ENCODE measurements at places on chromosomes 4 and X. TPM values are rescaled to one million over a fixed set of nuclear protein-coding genes. Genes with fewer than 3 reads are reported as not detected.

The MAML3 gene
- 5.6 TPM for polyA plus RNA-seq

DNA sequence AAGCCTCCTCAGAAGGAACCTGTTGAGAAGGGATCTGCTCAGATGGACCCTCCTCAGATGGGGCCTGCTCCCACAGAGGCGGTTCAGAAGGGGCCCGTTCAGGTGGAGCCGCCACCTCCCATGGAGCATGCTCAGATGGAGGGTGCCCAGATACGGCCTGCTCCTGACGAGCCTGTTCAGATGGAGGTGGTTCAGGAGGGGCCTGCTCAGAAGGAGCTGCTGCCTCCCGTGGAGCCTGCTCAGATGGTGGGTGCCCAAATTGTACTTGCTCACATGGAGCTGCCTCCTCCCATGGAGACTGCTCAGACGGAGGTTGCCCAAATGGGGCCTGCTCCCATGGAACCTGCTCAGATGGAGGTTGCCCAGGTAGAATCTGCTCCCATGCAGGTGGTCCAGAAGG lies 22.9 kb downstream of the REST start:
- no peak for DNase-seq

DNA sequence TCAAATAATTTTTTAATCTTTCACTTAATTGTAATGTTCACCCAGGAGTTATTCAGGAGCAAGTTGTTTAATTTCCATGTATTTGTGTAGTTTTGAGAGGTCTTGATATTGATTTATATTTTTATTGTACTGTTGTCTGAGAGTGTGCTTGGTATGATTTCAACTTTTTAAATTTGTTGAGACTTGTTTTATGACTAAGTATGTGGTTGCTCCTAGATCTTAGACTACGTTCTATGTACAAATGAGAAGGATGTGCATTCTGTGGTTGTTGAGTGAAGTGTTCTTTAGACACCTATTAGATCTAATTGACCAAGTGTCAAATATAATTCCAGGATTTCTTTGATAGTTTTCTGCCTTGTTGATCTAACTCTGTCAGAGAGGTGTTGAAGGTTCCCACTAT lies 353.3 kb upstream of the GNPDA2 start:
- DNase-seq = no peak

The SLC49A3 gene
- polyA plus RNA-seq = 0.05 TPM

- no peak for DNase-seq
Observed at GRCh38 chr4:121164291-121164690, at the start of gene TNIP3. Gene TNIP3, minus strand, starts transcription at chr4:121164321. Its CDS starts 196 bp downstream, at chr4:121164125.

The LAGE3 gene
- polyA plus RNA-seq = 37.2 TPM

- DNase-seq = no peak
Observed at GRCh38 chr4:43990551-43990950, 458.1 kb downstream of the KCTD8 start.

DNA sequence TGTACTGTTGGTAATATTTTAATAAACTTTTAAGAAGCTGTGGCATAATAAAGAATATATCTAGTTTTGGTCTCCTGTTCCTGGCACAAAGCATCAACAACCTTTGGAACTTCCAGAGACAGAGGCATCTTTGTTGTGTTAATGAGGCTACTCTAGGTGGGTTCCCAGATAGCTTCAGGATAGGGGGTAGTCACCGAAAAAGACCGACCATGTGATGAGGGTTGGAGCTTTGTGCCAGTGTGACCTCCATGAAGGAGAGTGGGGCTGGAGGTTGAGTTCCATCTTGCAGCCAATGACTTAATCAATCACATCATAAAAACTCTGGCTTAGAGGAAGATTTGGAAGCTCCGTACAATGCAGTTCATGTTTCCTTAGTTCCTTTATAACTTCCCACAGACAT lies 9.9 kb downstream of the PPAT start:
- no peak for DNase-seq

DNA sequence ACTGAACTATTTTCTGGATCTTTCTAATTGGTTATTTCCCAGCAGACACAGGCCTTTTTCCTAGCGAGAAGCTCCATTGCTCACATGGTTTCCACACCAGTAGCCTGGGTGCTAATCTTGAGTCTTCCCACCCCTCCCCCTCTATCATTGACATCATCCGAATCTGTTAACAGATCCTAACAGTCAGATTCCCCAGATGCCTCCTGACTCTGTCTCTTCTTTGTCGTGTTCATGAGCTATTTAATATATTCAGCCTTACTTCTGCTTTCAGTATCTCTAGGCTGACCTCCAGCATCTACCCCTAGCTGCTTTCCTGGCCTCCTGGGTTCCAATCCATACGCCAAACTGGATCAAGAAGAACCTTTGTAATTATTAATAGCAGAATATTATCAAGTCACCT lies 85.0 kb downstream of the CLNK start:
- DNase-seq = no peak

The FGFR3 gene
- polyA plus RNA-seq = 0.62 TPM

- DNase-seq = no peak
Observed at GRCh38 chr4:100895556-100896197, 377.9 kb upstream of the EMCN start.

GRCh38 chr4:7094916-7095315 lies 27.1 kb upstream of the GRPEL1 start:
- DNase-seq = no peak

The LRCH2 gene
- polyA plus RNA-seq = 2.3 TPM

The MAGEA2B gene
- polyA plus RNA-seq = 29.5 TPM

GRCh38 chr4:114264877-114265291 lies 285.4 kb upstream of the ARSJ start:
- no peak for DNase-seq

GRCh38 chr4:108425988-108426387 lies 194.4 kb upstream of the RPL34 start:
- no peak for DNase-seq

DNA sequence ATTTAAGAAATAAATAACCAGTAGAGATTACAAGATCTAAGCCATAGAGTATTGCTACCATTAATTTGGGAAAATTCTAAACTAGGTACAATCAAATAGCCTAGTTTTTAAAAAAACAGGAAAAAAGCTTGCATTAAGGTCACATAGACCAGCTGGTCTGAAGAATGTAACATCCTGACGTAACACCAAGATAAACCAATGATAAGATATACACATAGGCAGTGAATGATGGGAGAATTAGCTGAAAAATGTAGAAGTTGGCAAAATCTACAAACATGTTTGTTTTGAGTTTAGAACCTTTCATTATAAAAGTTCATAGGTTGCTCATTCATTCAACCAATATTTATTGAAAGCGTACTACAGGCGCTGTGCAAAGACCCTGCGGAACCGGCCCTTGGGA lies 120.0 kb downstream of the SH3RF1 start:
- DNase-seq = no peak

The CTSO gene
- polyA plus RNA-seq = 3.3 TPM

DNA sequence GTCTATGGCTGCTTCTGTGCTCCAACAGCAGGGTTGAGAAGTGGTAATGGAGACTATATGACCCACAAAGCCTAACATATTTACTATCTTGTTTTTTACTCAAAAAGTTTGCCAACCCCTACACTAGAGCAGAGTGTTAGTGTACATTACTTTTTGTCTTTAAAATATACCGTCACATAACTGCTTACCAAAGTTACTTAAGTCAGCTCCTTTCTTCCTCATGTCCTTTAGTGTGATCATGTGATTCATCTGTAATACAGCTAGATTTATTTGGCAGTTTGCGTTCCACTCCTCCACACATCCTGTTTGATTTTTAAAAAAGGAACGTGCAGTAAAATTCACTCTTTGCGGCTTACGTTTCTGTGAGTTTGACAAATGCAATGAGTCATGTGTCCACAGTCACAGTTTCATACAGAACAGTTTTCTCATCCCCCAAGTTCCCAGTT lies 162.4 kb upstream of the GPRIN3 start:
- DNase-seq = no peak

DNA sequence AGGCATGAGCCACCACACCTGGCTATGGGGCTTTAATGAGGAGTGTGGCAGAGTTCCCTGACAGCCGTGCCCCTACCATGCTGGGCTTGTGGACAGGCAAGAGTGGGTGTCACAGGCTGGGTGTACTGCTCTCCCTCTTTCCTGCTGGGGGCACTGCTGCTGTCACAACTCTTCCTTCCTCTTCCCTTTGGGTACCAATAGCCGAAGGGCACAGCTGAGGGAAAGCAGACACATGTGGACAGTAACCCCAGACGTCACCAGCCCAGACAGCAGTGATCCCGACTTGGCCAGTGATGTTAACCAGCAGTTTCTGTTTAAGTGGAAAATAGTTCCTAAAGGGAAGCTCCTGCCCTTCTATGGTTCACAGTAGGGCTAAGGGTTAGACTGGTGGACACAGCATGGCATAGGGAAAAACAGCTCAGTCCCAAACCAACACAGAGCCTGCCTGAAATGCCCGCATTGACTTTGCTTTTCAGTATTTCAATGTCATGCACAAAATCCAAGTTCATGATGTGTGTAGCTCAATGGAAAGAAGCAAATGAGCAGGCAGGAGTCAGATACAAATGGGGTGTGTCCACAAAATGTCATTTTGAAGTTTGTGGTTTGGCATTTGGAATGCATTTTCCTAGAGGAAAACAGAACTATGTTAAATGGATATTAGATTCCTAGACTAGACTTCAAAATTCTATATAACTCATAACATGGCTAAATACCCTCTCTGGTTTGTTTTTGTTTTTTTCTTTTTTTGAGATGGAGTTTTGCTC lies 24.9 kb upstream of the DDX3X start:
- no peak for DNase-seq

- no peak for DNase-seq
Observed at GRCh38 chrX:129716507-129716906, 22.3 kb upstream of the XPNPEP2 start.

GRCh38 chrX:18877469-18877868 lies 106.4 kb downstream of the PHKA2 start:
- peak; percentile 74 for DNase-seq

DNA sequence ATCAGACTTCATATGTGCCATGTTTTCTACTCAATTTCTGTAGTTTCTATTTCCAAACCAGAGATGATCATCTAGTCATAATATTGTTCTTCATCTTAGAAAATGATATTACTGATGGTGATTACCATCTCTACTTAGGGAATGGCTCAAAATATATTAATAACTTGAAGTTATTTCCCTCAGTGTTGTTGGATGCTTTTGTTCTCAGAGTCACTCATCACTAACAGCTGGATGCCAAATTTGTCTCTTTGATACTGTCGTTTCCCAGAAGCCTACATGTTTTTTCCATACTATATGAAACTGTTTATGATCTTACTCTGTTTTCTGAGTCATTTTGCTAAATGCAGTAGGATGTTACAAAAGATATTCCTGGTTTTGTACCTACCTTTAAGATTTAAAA lies 8.9 kb downstream of the PGAM4 start:
- no peak for DNase-seq

DNA sequence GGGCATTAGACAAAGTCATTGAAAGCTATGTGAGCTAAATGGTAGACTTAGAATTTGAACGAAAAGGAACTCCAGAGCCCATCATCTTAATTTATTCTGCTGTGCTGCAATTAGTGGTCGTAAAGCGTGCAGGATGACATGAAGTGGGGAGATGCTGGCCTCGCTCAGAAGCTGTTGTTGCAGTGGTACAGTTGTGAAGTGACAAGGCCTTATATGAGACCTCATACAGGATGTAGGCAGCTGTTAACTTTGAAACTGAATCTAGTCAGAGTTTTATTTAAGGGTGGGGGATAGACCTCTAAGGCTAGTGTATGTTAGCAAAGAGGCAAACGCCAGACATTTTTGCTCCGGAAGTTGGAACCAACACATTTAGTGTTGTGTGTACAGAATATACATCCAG lies 13.4 kb downstream of the KLF3 start:
- DNase-seq = no peak

DNA sequence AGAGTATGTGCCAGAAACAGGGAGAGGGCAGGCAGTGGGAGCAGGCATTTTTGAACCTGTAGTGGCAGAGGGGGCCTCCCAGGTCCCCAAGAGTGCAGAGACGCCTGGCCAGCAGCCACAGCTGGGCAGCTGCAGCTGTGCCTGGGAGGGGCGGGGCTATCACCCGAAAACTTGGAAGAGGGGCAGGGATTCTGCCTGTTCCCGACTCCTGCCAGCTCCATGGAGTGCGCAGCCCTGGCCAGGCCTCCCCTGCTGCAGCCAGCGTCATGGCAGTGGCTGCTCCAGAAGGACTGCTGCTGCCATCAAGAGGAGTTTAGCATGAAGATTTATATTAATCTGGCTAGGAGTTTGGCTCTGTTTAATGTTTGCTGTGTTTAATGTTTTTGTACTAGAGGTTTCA lies 532.1 kb upstream of the PITX2 start:
- no peak for DNase-seq

The LONRF3 gene
- polyA plus RNA-seq = 0.07 TPM

The YY2 gene
- polyA plus RNA-seq = 2.8 TPM

DNA sequence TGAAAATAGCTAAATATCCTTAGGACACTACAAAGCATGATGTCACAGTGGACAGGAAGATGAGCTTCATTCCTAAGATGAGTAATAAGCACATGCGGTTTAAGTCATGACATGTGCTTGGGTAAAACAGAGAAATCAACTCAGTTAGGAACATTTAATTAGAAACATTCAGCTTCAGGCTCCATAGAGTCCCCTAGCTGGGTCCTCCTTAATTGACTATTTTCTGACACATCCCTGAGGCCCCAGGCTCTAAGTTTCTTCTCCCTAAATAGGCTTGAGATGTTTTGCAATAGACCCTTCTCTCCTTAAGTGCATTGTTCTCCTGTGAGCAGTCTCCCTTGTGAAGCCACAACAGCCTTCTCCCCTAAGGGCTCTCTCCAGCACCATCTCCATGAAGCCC lies 70.4 kb upstream of the ANXA3 start:
- DNase-seq = no peak

- DNase-seq = no peak
Observed at GRCh38 chr4:107270614-107271013, 234.5 kb upstream of the DKK2 start.

The ARX gene
- polyA plus RNA-seq = not detected

- DNase-seq = no peak
Observed at GRCh38 chr4:13298655-13299054, 185.5 kb downstream of the RAB28 start.

The ARMCX1 gene
- 9.2 TPM for polyA plus RNA-seq

DNA sequence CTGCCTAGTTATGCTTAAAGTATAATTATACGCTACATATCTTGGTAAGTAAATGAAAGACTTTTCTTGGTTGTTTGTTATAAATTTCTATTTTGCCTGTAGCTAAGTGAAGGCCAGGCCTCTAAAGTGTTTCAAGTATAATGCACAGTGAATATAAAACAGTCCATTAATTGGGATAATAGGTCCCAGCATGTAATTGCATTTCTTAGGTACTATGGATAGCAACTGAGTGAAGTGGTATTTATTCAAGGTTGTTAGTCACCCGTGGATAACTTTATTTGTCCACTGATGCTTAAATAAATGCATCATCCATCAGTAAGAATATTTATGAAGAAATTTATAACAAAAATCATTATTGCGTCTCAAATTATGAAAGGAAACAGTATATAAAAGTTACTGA lies 59.1 kb downstream of the TEX13C start:
- no peak for DNase-seq
